ENCODE measurements at places on chromosomes 12 and 14. TPM values are rescaled to one million over a fixed set of nuclear protein-coding genes. Genes with fewer than 3 reads are reported as not detected.

CFAP251 gene
- 9.5 TPM for total RNA-seq

CISTR gene
- not detected for total RNA-seq

MYO1H gene
- total RNA-seq, result 0.16 TPM

KRT86 gene
- 0.16 TPM for total RNA-seq

OTOGL gene
- 0.62 TPM for total RNA-seq

TPPP2 gene
- total RNA-seq, result not detected

IL22 gene
- not detected for total RNA-seq

DBX2 gene
- total RNA-seq, result 1.6 TPM

SLCO1B1 gene
- total RNA-seq, result 0.16 TPM

C1QL4 gene
- 0.16 TPM for total RNA-seq

OR6C2 gene
- not detected for total RNA-seq
